Motor neuron (in vitro differentiated cells): ENCODE measurements at places on chromosomes 2 and 18. TPM values are rescaled to one million over a fixed set of nuclear protein-coding genes. Genes with fewer than 3 reads are reported as not detected.
A peak's percentile ranks its signal among the peaks of the same experiment; 100 is the strongest.

The REG3A gene
- 0.78 TPM in 1 of 2 replicates, not detected in the other for total RNA-seq

The EGR4 gene
- 0.21 and 0.26 TPM in 2 replicates for total RNA-seq

- ATAC-seq = peak; percentile 63
Measured at GRCh38 chr2:20185176-20186022, 39.5 kb downstream of the SDC1 start.

- peak; percentile 97 for ATAC-seq
Measured at GRCh38 chr2:111883661-111884591, at the start of gene ANAPC1. Gene ANAPC1 (minus strand): TSS chr2:111884193. CDS start chr2:111880825, 3,368 bp downstream.

DNA sequence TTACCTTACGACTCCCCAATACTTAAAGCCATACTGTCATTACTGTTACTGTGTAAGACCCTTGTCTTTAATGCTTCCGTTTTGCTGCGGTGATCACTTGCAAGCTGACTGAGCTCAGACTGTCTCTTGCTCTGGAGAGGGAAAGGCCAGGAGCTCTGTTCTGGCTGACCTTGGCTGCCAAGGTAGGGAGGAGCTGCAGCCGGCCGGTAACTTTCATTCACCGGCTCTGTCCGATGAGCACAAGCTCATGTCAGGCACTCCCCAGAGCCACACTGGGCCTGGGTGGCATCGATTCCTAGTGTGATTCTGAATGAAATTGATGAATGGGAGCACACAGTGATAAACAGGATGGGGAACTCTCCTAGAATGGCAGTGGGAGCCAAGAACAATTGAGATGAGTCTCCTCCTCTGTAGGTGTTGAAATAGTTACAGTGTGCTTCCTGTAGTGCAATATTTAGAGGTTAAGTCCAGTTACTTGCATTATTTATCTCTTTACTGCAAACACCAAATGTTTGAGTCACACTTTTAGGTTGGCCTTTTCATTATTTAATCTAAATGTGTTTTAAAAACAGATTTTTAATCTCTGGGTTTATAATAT lies 100.9 kb downstream of the ATP9B start:
- ATAC-seq = no peak

GRCh38 chr18:53682796-53683195 lies 541.7 kb downstream of the MBD2 start:
- no peak for ATAC-seq

GRCh38 chr2:18346344-18346743 lies 214.1 kb downstream of the RDH14 start:
- peak; percentile 66 for ATAC-seq

DNA sequence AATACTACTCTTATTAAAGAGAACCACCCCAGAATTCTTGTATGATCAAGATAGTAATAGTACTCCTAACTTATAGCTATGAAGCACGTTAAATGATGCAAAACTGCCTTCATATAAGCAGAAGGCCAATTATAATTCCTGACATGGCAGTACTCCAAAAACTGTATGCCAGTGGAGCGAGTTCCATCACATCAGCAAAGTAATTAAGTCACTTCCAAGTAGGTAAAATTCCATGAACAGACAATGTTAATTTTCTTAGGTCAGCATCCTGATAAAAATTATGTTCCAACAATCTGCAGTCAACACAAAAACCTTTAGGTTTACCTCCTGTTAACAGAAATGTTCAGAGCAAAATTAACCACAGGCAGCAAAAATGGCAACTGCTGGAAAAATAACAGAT lies 136.7 kb downstream of the CDH2 start:
- ATAC-seq = no peak

GRCh38 chr2:231683292-231684235 lies 24.8 kb upstream of the PTMA start:
- ATAC-seq = no peak

GRCh38 chr2:26672818-26673393 lies 19.6 kb upstream of the KCNK3 start:
- no peak for ATAC-seq

GRCh38 chr2:50098242-50098641 lies 933.7 kb downstream of the NRXN1 start:
- no peak for ATAC-seq

GRCh38 chr2:203672856-203673255 lies 33.6 kb upstream of the CD28 start:
- ATAC-seq = no peak
